ENCODE measurements at places on chromosomes 1 and 21.

DNA sequence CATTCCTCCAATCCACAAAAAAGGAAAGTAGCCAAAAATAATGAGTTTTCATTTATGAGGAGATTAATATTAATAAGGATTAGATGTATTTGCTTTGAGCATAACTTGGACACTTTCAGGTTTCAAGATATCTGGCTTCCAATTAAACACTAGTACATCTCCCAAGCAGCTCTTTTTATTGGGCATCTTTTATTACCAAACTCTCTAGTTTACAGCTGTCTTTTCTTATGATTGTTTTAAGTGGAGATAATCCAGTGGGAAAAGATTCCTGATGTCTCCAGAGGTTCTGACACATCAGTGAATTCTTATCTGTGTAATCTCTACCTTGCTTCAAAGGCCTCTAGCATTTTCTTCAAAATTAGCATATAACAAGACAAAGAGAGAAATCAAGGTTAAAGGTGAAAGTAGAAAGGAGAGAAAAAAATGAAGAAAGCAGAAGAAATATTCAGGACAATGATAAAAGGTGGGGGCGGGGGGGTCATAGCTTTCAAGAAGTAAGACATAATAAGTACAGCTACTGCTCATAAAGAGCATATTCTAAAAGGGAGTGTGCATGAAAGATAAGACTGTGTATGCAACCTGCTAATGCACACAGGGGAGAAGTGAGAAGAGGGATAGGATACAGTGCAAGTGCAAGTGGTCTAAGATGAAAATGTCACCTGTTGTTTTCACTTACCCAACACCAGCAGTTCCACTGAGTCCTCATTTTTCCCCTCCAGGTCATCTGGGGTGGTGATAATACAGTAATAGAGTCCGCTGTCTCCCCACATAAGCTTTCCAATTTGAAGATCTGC is 19.1 kb downstream of the ILDR2 start:
- DNase-seq = no peak

GRCh38 chr1:21067551-21068227 is 109.0 kb downstream of the EIF4G3 start:
- DNase-seq = no peak

GRCh38 chr1:109530457-109531087 is 9.1 kb upstream of the GPR61 start:
- DNase-seq = no peak

- no peak for DNase-seq
These were observed 1.4 kb downstream of the RCAN3 start for GRCh38 chr1:24503870-24504523.

GRCh38 chr1:214364786-214365295 is 83.9 kb downstream of the SMYD2 start:
- DNase-seq = no peak

DNA sequence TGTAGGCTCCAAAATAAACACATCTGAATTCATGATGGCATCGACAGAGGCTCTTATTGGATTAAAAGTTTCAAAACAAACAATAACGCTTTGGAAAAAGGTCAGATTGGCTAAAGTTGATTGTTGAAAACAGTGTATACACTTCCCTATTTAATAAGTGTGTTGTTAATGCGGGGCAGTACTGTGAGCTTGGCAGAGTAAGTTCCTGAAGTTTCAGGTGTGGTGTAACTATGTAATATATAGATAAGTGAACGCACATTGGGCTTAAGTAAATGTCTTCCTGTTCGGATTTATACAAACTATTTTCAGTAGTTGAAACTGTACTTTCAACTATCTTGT is 810 bp downstream of the ZBTB37 start:
- no peak for DNase-seq

DNA sequence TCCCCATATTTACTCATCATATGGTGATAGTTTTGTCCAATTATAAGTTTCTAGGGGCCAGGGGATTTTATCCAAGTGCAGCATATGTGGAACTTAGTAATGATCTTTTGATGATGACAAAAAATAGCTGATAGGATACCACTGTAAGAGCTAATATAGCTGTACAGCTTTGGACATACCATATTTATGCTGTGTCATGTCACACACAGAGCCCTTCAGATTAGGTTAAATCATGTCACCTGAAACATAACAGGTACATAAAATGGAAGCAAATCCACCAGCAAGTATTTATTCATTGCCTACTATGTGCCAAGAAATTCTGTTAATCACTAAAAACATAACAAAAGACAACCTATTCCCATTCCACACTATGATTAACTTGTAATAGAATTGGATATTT is 82.8 kb upstream of the IPO9 start:
- no peak for DNase-seq

DNA sequence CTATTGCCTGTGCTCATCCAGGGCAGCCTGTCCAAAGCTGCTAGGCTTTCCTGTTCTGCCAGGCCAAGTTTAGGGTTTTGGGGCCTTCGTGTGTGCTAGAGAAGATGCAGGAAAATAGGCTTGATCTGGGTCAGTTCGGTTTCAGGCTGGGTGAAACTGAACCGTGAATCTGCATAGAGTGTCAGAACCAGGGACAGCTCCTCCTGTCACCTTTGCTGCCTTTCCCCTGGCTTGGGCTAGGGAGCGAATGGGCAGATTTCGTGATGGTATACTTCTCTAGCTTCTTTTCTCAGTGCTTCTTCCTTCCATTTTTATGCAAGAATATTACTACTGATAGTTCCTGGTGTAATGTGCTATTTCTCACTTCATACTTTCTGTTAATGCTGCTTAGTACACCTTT is 6.0 kb upstream of the AGO1 start:
- no peak for DNase-seq

- DNase-seq = no peak
These were observed 25.6 kb downstream of the ZYG11B start for GRCh38 chr1:52751589-52752483.

- no peak for DNase-seq
These were observed 1388.1 kb downstream of the AMY1C start for GRCh38 chr1:105137543-105138457.

GRCh38 chr1:198699167-198700015 is 60.6 kb downstream of the PTPRC start:
- DNase-seq = peak; percentile 53

DNA sequence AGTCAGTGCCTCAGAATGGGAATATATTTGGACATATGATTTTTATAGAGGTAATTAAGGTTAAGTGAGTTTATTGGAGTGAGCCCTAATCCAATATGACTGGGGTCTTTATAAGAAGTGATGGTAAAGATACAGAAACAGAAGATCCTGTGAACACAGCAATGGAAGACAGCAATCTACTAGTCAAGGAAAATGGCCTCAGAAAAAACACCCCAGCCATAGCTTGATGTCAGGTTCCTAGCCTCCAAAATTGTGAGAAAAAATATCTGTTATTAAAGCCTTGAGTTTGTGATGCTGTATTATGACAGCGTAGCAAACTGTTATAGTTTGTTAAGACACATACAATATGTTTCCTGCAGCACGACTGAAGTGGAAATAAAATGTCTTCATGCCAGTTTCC is 72.2 kb downstream of the JMJD4 start:
- DNase-seq = no peak

- DNase-seq = no peak
These were observed 110.0 kb downstream of the GRIK3 start for GRCh38 chr1:36924282-36924811.

- DNase-seq = no peak
These were observed 594.6 kb downstream of the PTPRU start for GRCh38 chr1:29830916-29831315.

GRCh38 chr1:208174200-208174599 is 70.0 kb downstream of the PLXNA2 start:
- no peak for DNase-seq

GRCh38 chr1:223703668-223704013 is 8.7 kb upstream of the CAPN2 start:
- DNase-seq = no peak

- DNase-seq = no peak
These were observed 92.3 kb upstream of the IVNS1ABP start for GRCh38 chr1:185409345-185409744.

- DNase-seq = no peak
These were observed 86.9 kb upstream of the ZBTB40 start for GRCh38 chr1:22364764-22365163.

- peak; percentile 77 for DNase-seq
These were observed 1.1 kb downstream of the COL9A2 start for GRCh38 chr1:40315795-40316594.

- no peak for DNase-seq
These were observed 24.5 kb upstream of the TRIM45 start for GRCh38 chr1:117146072-117146471.

DNA sequence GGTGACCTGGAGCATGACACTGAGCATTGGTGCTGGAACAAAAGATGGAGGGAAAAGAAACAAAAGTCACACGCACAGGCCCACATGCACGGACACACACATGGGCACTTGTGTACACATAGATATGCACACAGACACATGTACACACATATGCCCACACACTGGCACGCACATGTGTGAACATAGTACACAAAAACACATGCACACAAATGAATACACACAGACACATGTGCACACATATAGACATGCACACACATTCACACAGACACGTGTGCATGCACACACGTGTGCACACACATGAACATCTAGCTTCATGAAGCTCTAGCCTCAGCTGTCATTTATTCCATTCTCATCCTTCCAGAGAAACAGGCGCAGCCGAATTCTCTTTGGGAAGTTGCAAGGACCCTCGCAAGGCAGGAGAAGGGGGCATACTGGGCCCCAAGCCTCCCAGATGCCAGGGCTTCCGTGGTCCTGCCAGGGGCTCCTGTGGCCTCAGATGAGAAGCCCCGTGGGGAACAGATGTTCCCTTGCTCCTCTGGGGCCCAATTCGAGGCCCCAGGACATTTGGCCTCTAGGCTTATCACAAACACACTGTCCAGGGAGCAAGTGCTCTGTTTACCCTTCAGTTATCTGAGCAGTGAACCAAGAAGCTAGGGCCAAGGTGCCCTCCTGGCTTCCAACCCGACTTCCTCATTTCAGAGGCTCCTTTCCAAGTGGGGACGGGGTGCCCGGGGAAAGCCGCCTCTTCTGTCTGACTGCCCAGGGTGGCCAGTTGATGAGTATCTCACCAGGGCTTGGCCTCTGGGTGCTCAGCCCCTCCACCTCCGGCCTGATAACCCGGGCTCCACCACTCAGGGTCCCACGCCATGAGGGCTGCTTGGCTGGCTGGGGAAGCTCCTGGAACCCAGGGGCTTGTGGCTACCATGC is 116.4 kb upstream of the ARHGEF16 start:
- no peak for DNase-seq

GRCh38 chr1:183103147-183103546 is 79.9 kb downstream of the LAMC1 start:
- no peak for DNase-seq

- no peak for DNase-seq
These were observed 1.3 kb upstream of the PEX10 start for GRCh38 chr1:2413495-2414296.

DNA sequence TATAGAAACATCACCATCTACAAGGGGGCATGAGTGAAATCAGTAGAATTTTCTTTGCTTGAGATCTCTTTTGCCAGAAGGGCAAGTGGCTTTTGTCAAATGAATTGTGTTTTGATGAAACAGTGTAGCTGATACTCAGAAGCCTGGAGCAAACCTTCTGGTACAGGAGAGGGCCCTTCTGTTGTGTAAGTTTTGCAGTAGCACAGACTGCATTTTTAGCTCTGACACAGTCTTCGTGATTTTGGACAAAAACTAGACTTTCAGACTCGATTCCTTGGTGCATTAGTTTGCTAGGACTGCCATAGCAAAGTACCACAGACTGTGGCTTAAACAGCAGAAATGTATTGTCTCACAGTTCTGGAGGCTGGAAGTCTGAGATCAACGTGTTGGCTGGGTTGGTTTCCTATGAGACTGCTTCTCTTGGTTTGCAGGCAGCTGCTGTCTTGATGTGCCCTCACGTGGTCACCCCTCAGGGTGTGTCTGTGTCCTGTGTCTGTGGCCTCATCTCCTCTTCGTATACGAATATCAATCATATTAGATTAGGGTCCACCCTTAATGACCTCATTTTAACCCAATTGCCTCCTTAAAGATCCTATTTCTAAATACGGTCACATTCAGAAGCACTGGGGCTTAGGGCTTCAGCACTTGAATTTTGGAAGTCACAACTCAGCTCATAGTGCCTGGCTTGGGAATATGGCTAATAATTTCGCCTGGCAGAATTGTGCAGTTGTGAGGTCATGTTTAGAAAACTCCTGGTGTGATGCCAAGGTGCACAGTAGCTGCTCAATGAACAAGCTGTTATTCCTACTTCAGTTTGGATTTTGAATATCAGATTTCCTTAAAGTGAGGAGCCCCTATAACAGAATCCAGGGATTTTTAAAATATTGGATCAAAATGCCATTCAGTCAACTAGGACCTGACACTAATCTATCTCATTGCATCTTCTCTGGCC is 21.2 kb upstream of the DISC1 start:
- DNase-seq = no peak

- DNase-seq = no peak
These were observed 406.9 kb upstream of the CXADR start for GRCh38 chr21:17105932-17106331.

DNA sequence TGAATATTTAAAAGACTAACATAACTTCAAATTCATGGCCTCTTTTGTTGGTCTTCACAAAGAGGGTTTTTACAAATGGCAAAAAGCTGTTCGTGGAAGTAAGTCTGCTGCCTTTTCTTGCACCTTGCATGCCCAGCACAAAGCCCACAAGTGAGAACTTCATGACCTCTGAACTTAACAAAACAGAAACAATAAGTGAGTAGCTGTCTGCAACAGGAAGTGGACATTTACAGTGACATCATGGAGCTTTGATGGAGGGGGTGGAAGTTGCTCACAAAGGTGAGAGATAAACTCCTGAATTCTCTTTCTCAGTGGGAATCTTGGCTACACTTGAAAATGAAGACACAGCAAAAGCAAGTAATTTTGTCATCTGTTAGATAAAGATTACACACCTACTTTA is 303.3 kb upstream of the DEPDC1 start:
- DNase-seq = no peak

- DNase-seq = no peak
These were observed 30.1 kb downstream of the SPSB1 start for GRCh38 chr1:9322661-9323244.

- DNase-seq = no peak
These were observed 65.2 kb downstream of the FCRL5 start for GRCh38 chr1:157487096-157487495.

DNA sequence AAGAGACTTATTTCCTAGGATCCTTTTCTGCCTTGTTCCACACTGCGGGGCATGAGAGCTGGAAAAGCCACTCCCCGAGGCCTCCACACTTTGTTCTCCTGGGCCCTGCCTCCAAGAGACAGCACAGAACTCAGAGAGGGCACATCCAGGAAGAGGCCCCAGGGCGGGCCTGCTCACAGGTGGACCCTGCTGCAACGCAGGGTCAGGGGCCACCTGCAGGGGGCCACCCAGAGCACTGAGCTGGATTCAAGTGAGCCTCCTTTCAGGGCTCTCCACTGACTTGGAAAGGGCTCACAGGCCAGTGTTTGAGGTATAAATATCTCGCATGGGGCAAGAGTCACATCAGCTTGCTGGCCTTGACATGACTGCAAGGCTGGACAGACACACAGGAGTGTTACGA is 4.8 kb downstream of the RGS16 start:
- no peak for DNase-seq

All from stimulated activated effector memory CD8-positive, alpha-beta T cell treated with anti-CD3 and anti-CD28 coated beads, Interleukin-12 subunit alpha, Interleukin-12 subunit beta, amount 100 ng/mL, for 72 hours (primary cell).